Activated CD4-positive, alpha-beta T cell treated with anti-CD3 and anti-CD28 coated beads, Interleukin-2, amount 10 ng/mL, durations not matched to agents 24 days and 14 days (primary cell): ENCODE measurements at places on chromosomes 1 and 21. TPM values are rescaled to one million over a fixed set of nuclear protein-coding genes. Genes with fewer than 3 reads are reported as not detected.

GRCh38 chr1:39531526-39531925, 40.1 kb downstream of the BMP8A start:
- no peaks in the 10 kb centered on the region for H3K27me3 ChIP-seq
- no peak overlapping the region for H3K27ac ChIP-seq
- DNase-seq, result no peak
- no peak overlapping the region for H3K4me3 ChIP-seq

Gene CD34
- not detected in 2 replicates for total RNA-seq

DNA sequence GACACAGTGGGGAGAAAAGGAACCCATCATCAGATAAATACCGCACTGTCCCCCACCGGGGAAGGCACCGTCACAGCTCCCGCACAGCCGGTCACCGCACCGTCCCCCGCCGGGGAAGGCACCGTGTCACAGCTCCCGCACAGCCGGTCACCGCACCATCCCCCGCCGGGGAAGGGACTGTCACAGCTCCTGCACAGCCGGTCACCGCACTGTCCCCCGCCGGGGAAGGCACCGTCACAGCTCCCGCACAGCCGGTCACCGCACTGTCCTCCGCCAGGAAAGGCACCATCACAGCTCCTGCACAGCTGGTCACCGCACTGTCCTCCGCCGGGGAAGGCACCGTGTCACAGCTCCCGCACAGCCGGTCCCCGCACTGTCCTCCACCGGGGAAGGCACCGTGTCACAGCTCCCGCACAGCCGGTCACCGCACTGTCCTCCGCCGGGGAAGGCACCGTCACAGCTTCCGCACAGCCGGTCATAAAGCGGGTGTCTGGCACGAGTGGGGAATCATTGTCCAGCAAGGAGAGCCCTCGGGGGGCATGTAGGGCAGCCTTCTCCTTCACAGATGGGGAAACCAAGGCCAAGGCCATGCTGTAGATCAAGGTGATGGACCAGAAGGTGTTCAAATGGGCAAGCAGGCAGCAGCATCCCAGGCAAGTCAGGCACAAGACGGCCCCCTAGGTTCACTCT, 280.1 kb downstream of the NPHP4 start:
- no peak for DNase-seq
- peaks cover 2% of the 10 kb centered on the region for H3K27me3 ChIP-seq
- no peak overlapping the region for H3K27ac ChIP-seq
- no peaks in the 10 kb centered on the region for H3K4me1 ChIP-seq

Gene ANGPTL1
- total RNA-seq, result not detected in 2 replicates

- no peak overlapping the region for H3K27ac ChIP-seq
- peaks cover 8% of the 10 kb centered on the region for H3K4me1 ChIP-seq
- no peak overlapping the region for H3K4me3 ChIP-seq
- H3K27me3 ChIP-seq, result no peaks in the 10 kb centered on the region
- DNase-seq, result no peak
Measured at GRCh38 chr1:184114818-184115398, 63.4 kb downstream of the TSEN15 start.

- no peak overlapping the region for H3K27ac ChIP-seq
- H3K36me3 ChIP-seq, result peaks cover 2% of the 10 kb centered on the region
- DNase-seq, result no peak
- H3K27me3 ChIP-seq, result peaks cover 5% of the 10 kb centered on the region
Measured at GRCh38 chr1:74193908-74194307, 4.1 kb downstream of the LRRIQ3 start.

GRCh38 chr1:153849487-153850185, 73.1 kb downstream of the GATAD2B start:
- peak; percentile 68 for DNase-seq
- peak overlapping the region; percentile 24 for H3K4me3 ChIP-seq
- H3K36me3 ChIP-seq, result peaks cover 31% of the 10 kb centered on the region
- H3K4me1 ChIP-seq, result peaks cover 20% of the 10 kb centered on the region
- peak overlapping the region; percentile 75 for H3K27ac ChIP-seq

Gene EDN2
- not detected in 2 replicates for total RNA-seq

- H3K36me3 ChIP-seq, result peaks cover 19% of the 10 kb centered on the region
- no peak overlapping the region for H3K4me3 ChIP-seq
- peaks cover 17% of the 10 kb centered on the region for H3K4me1 ChIP-seq
- no peak overlapping the region for H3K27ac ChIP-seq
- no peak for DNase-seq
Measured at GRCh38 chr21:38784458-38785266, 21.1 kb upstream of the ETS2 start.

- H3K27me3 ChIP-seq, result peaks cover 22% of the 10 kb centered on the region
- peak; percentile 80 for DNase-seq
- H3K4me3 ChIP-seq, result no peak overlapping the region
- no peaks in the 10 kb centered on the region for H3K36me3 ChIP-seq
Measured at GRCh38 chr1:84724128-84724860, 34.0 kb upstream of the SSX2IP start.

DNA sequence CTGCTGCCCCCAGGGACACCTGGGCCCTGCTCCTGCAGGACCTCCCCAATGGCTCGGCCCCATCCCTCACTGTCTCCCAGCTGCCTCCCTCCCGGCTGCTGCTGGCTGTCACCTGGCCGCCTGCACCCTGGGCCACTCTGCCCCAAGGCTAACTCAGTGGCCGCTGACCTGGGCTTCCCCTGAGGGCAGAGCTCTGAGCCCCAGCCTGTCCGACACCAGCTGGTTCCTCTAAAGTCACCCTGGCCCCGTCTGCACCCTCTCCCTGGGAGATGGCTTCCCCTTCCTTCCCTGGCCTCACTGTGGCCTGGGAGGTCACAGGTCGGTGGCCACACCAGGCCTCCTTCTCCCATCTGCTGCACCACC, 15.0 kb downstream of the ITGB2 start:
- H3K27me3 ChIP-seq, result no peaks in the 10 kb centered on the region
- H3K36me3 ChIP-seq, result peaks cover 61% of the 10 kb centered on the region
- peaks cover 22% of the 10 kb centered on the region for H3K4me1 ChIP-seq
- H3K4me3 ChIP-seq, result no peak overlapping the region

DNA sequence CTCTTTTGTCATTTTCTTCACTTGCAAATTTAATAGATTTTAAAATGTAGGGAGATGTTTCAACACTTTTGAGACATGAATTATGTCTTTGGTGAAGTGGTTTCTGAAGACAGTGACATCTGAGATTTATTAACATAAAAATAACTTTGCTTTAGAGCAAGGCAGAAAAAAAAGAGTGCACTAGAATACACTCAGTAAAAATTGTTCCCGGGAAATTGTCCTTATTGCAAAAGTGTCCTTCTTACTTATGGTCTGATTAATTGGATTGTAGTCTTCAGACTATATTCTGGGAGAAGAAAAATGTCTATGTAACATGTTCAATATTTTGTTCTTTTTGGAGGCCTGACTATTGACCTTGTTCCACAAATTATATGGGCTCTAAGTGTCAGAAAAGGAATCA, 468.5 kb downstream of the NCAM2 start:
- no peak overlapping the region for H3K4me3 ChIP-seq
- no peaks in the 10 kb centered on the region for H3K4me1 ChIP-seq
- no peaks in the 10 kb centered on the region for H3K36me3 ChIP-seq
- H3K27ac ChIP-seq, result no peak overlapping the region
- no peaks in the 10 kb centered on the region for H3K27me3 ChIP-seq

DNA sequence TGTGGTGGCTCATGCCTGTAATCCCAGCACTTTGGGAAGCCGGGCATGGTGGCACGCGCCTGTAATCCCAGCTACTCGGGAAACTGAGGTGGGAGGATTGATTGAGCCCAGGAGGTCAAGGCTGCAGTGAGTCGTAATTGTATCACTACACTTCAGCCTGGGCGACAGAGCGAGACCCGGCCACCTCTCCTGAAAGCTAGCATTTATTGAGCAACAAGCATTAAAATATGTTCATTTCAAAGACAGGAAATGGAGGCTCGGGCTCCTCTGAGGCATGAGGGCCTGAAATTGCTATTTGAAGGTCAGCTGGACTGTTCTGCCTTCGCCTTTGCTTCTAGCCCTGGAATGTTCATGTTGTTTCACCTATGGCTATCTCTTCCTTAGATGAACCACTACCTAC, 34.5 kb downstream of the SPATA21 start:
- no peak overlapping the region for H3K27ac ChIP-seq
- peaks cover 17% of the 10 kb centered on the region for H3K36me3 ChIP-seq
- no peak for DNase-seq
- no peaks in the 10 kb centered on the region for H3K27me3 ChIP-seq

Gene GBP4
- 29.5 and 33.5 TPM in 2 replicates for total RNA-seq

DNA sequence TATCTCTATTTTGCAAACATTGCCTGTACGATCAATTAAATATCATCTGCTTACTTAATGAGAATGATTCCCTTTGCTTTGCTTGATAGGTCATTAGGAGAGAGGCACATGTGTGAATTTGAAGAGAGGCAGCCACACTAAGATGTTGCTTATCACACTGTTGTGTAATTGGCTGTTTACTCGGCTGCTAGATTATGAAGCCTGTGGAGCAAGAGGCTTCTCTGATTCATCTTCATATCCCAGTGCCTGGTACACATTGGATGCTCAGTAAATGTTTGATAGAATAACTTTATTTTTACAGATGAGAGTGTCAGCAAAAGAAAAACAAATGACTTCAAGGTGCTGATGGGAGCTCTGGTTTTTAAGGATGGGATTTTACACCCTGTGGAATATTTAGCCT, 156.2 kb upstream of the C8B start:
- DNase-seq, result no peak
- no peak overlapping the region for H3K27ac ChIP-seq
- H3K4me3 ChIP-seq, result no peak overlapping the region
- H3K4me1 ChIP-seq, result no peaks in the 10 kb centered on the region
- no peaks in the 10 kb centered on the region for H3K36me3 ChIP-seq
